Stimulated activated CD8-positive, alpha-beta memory T cell treated with anti-CD3 and anti-CD28 coated beads, Interleukin-15, amount 100 ng/mL, for 4 hours (primary cell): ENCODE measurements at places on chromosomes 16 and 17.

GRCh38 chr16:18013863-18014262 lies 322.7 kb downstream of the NPIPA8 start:
- no peak for DNase-seq

GRCh38 chr17:80845069-80845862 lies 146.4 kb upstream of the CHMP6 start:
- no peak for DNase-seq

DNA sequence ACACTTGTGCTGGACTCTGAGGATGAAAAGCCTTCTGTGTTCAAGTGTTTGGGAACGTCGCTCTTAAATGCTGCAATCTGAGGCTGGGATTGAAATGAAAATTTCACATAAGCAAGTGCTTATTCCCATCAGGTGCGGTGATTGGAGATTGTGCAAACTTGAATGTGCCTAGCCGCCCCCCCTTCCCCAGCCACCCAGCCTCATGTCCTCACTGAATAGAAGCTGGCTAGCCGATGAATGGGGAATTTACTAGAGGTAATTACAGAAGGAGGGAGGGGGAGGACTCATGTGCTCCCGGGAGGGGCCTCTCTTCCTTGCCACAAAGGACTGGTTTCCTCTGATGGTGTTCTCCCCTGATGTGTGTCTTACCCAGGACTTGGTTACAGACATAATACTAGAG lies 544.8 kb upstream of the EEF2KMT start:
- DNase-seq = no peak

DNA sequence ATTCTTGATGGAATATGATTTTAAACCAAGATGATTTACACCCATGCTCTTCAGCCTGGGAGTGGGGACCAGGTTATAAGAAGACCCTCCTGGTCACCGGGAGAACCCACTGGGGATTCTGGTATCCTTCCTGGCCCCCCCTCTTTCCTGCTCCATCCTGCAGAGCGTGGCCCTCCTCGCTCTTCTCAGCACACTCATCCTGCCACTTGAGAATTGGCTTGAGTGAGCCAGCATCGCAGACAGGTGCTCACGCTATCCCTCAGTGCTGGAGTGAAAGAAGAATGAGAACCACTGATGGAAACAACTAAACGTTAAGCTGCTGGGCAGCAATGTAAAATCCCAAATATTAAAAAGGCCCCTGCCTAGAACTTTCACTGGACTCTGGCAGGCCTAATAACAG lies 98.0 kb downstream of the CYTH1 start:
- no peak for DNase-seq

DNA sequence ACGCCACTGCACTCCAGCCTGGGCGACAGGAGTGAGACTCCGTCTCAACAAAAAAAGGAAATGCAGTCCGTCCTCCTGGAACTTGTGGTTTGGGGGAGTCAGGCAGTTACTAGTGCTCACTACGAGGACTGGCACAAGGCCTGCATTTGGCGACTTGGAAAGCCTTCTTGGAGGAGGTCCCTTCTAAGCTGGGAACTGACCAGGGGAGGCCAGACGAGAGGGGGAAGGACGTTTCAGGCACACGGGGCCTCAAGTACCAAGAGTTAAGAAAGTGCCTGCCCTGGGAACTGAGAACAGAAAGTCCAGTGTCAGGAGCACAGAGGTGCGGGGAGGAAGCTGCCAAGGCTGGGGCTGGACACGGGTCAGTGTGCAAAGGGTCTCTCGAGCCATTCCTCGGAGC lies 89.9 kb downstream of the ABR start:
- no peak for DNase-seq

DNA sequence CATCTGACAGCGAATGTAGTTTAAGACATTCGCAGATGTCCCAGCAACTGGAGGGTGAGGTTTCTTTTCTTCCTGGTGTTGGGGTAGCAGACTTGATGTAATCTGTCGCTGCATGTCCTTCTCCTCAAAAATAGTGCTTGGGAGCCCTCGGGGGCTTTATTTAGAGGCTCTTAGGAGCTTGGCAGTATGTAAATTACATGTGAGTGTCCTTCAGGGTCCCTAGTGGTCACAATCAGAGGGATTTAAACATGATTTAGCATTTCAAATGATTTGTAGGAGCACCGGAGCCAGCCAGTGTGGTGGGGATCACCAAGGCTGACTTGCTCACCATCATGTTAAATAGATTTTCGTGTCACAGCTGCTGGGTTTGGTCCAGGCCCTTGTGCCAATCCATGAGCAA lies 8.8 kb upstream of the SALL1 start:
- DNase-seq = no peak

DNA sequence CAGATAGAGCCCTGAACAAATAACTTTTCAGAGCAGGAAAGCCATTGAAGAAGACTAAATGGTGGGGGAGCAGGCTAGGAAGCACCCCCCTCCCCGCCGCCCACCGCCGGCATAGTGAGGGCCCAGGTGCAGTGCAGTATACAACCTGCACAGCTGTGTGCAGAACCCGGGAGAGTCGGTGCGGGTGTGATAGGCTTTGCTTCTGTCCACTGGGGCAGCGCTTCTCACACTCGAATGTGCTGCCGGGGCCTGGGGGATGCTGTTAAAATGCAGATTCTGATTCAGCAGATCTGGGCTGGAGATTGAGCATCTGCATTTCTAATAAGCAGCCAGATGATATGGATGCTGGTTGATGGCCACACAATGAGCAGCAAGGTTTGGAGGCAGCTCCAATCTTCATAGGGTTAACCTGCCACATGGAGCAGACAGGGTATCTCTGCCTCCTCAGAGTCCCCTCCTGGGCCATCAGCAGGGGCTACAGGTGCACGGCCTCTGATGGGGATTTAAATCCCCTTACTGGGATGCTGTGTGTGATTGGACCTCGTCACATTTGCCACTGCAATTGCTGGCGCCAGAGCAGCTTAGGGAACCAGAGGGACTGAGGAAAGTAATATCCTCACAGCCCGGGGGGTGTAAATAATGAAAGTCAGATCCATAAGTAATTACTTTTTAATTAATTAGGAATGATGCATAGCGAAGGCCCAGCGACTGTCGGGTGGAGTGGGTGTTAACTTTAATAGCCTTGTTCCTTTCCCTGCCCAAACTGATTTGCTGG lies 172.0 kb upstream of the RPL38 start:
- no peak for DNase-seq

GRCh38 chr16:82657239-82657638 lies 30.5 kb downstream of the CDH13 start:
- no peak for DNase-seq

- DNase-seq = no peak
Observed at GRCh38 chr16:3076577-3076976, 11.1 kb downstream of the IL32 start.

- no peak for DNase-seq
Observed at GRCh38 chr16:79648826-79649225, 48.3 kb upstream of the MAF start.

- DNase-seq = no peak
Observed at GRCh38 chr16:9270941-9271340, 179.5 kb downstream of the HAPSTR1 start.

GRCh38 chr17:48499248-48499647 lies 31.6 kb downstream of the HOXB1 start:
- no peak for DNase-seq

DNA sequence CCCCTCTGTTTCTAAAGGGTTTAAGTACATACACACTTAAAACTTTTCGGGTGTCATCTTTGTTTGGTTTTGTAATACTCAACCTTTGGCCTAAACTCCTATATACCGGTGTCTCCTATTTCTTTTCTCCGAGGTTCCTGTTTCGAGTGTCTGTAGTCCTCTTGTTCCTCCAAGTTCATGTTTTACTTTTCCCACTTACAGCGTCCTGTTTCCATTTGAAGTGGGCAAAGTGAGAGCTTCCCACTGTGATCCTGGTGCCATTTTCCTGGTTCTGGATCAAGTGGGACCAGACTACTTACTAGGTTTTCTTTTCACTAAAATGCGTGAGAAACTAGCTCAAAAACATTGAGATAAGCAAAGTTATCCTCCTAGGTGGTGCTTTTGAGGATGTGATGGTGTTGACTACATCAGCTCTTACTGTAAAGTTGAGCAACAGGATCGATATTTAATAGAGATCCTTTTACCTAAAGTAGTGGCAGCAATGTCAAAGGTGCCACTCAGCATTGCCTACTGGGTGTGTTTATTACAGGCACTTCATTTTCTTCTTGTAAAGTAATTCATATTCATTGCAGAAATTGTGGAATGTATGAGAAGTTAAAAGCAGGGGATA lies 1.3 kb downstream of the PSMD3 start:
- no peak for DNase-seq

DNA sequence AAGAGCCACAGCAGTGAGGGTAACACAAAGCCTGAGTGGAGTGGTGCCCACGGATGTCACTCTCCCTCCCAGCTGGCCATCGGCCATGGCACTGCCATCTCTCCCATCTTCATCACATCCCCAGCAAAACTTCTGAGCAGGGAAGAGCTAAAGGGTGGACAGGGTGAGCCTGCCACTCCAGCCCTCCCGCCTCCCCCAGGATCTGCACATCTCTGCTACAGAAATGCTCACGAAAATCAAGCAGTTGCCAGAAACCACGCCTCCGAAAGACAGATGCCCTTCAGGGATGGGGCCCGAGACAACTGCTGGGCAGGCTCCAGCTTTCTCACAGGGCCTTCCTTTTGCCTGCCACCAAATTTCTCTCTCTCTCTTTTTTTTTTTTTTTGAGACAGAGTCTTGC lies 3.6 kb downstream of the GRIN2C start:
- DNase-seq = no peak

- no peak for DNase-seq
Observed at GRCh38 chr16:83714286-83714685, 93.5 kb upstream of the HSBP1 start.

DNA sequence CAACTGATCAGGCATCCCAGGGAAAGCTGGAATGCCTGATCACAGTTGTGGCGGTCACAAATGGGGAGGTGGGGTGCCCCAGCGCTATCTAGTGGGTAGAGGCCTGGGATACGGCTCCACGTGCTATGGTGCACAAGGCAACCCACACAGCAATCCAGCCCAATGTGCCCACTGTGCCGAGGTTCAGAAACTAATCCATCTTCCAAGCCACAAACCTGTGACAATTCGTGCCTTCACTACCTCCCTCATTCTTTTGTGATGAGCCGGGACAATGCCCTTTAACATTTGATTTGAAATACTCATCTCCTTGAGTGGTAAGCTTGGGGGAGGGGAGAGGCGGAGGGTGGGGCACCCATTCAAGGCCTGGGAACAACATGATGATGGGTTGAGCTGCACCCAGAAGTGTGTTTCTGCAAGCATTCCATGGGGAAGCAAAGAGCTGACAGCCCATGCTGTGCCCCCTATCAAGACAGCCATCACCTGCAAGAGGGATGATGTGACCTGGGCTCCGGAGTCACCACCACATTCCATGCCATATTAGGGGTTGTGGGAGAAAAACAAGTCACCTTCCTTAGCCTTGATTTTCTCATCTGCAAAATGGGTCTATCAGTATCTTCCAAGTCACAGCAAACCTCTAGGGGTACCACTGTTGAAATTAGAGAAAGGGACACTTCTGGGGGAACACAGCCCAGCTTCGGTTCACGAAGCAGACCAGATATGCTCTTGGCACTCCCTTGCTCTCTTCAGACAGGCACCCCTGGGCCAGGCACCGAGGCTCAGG lies 3.7 kb downstream of the ELOB start:
- no peak for DNase-seq

GRCh38 chr17:33366960-33367359 lies 73.9 kb upstream of the ASIC2 start:
- no peak for DNase-seq

- DNase-seq = no peak
Observed at GRCh38 chr17:9007052-9007714, 14.1 kb upstream of the NTN1 start.

GRCh38 chr17:59401725-59402124 lies 70.3 kb downstream of the YPEL2 start:
- no peak for DNase-seq

GRCh38 chr17:43430936-43431713 lies 32.3 kb downstream of the ARL4D start:
- DNase-seq = no peak

DNA sequence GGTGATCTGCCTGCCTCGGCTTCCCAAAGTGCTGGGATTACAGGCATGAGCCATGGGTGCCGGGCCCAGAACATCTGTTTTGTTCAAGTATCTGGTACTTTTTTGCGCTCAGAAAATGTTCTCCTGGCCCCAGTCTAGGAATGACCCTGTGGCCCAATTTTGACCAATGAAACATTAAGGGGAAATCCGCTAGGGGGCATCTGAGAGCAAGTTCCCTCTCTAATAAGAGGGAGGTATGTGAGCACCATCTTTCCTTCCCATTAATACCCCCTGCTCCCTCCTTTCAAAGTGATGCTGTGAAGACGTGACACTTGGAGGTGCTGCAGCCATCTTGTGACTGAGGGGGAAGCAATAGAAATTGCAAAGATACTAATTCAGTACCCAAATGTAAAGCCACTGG lies 16.5 kb upstream of the CLEC3A start:
- DNase-seq = no peak

DNA sequence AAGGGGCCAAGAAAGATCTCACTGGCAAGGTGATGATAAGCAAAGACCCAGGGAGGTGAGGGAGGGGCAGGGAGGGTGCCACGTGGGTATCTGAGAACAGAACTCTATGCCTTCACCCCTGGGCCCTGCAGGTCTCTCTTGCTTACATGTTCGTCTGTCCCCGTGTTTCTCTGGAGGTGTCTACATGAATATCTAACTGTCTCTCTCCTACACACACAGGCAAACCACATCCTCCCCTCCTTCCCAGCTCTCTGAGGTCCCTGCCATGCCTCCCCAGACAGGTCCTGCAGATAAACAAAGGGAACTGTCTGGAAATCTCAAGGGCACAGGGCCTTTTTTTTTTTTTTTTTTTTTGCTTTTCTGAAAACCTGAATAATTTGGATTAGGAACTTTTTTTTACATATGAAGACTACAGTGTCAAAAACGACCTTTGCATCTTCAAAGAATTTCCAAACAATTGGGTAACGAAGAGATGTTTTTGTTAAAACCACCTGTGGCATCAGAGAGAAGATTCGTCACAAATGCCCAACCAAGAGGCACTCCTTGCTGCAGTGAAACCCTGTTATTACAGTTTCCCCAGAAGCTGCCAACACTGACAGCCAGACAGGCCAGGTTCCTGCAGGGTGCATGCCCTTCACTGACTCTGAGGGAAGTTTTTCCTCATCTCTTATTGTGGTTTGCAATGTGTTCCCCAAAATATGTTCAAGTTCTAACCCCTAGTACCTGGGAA lies 17.8 kb downstream of the PLLP start:
- no peak for DNase-seq

DNA sequence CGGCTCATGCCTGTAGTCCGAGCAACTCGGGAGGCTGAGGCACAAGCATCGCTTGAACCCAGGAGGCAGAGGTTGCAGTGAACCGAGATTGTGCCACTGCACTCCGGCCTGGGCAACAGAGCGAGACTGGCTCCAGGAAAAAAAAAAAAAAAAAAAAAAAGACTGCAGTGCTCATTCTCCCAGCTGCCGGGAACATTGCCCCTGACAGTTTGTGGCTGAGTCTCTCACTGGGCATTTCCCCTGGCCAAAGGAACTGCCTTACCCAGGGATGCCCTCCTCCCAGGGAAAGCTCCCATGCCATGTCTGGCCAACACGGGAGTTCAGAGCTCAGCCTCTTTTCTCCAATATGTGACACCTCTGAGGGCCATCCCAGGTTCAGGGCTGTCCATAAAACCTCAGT lies 21.3 kb upstream of the USP10 start:
- DNase-seq = no peak
